NCI-H345 (cell line): ENCODE measurements at places on chromosomes 4 and X.

DNA sequence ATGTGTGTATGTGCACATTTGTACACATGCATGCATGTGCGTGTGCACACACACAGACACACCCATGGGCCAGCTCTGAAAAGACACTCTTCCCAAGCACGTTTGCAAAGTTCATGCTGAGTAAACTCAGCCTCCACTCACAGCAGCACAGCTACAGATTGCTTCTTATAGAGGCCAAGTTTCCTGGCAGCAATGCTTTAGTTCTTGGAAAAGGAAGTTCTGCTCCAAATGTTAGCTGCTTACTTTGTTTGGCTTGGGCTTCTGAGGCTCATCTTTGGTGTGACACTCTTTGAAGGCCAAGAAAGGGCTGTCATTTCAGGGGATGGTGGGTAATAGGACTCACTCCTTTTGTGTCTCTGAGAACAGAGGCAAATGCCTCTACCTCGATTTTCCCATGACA lies 6.6 kb downstream of the PLP1 start:
- no peak for DNase-seq

- no peak for DNase-seq
Measured at GRCh38 chrX:16832301-16832700, 37.9 kb downstream of the RBBP7 start.

DNA sequence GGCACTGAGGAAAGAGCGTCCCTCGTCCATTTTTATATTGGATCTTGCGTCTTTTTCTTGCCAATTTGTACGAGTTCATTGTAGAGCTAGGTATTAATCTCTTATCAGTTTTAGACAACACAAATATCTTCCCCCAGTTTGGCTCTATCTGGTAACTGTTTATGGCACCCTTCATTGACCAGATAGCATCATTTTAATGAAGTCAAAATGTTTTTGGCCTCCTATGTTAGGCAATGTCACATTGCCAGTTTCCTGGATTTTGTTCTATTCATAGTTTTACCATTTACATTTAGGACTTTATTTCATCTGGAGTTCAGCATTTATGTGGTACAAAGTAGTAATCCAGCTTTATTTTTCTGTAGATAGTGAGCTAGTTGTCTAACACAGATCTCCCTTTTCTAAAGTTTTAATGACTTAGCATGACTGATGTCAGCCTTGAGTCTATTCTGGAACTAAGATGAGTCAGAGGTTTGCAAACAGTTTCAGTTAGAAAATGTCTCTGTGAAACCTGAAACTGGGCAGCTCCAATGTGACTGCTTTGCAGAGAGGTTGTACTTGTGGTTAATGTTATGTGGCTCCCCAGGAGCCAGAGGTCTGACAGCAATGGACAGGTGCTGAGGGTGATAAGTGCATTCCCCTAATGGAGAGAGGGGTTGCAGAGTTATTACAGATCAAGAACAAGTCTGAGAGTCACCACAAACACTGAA lies 5.3 kb upstream of the STBD1 start:
- peak; percentile 4 for DNase-seq

- no peak for DNase-seq
Measured at GRCh38 chr4:108651014-108651791, 804 bp downstream of the OSTC start.

- no peak for DNase-seq
Measured at GRCh38 chr4:73664470-73664869, 44.2 kb upstream of the RASSF6 start.

DNA sequence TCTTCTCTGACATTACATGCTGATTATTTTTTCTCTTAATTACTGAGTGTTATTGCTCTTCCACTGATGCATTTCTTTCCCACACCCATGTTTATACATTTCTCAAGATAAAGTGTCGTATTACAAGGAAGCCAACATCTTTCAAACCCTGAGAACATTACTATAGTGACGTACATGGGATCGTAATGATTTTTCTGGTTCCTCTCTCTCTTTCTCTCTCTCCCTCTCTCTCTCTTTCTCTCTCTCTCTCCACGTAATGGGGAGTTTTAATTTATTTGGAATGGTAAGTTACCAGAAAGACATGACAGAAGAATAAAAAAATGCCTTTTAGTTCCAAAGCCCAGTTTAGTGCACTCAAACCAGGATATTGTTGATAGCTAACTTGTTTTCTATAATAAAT lies 40.4 kb upstream of the MAPK10 start:
- DNase-seq, result no peak

GRCh38 chr4:145880355-145880960 lies 58.2 kb downstream of the ZNF827 start:
- DNase-seq, result no peak

DNA sequence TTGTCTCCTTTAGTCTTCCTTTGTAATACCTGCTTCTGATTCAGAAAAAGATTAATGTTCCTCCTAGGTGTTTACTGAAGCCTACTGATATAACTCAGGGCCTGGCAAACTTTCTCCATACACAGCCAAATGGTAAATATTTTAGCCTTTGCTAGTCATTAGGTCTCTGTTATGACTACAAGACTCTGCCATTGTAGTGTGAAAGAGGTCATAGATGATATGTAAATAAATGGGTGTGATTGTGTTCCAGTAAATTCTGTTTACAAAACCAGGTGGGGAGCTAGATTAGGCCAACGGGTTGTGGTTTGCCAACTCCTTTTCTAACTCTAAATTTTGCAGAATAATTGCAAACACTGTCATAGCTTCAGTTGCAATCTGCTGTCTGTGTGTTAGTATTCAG lies 568.1 kb upstream of the GNPDA2 start:
- DNase-seq, result no peak

- DNase-seq, result no peak
Measured at GRCh38 chrX:133574716-133575115, 159.4 kb upstream of the GPC4 start.

DNA sequence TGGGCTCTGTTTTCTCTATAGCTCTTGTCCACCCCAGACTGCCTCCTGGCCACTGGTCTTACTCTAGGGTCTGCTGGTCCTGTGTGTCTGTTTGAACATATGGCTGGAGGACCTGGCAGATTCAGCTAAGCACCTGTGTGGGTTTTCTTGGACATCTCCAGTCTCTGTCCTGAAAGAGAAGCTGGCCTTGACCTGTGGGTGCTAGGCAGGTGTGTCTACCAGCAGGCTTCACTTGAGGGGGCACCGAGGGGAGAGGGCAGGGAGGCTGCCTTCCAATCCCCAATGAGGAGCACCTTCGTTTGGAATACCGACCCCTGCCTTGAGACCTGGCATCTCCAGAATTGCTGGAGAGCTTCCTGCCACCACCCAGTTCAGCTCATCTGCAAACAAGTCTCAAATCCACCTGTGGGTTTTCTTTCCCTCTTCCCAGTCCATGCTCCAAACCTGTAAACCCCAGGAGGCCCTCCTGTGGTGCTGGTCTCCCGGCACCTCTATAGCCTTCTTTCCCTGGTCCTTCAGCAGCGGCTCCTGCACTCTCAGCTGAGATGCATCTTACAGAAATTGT lies 45.2 kb downstream of the HTRA3 start:
- no peak for DNase-seq

- no peak for DNase-seq
Measured at GRCh38 chrX:118528071-118528737, 32.6 kb downstream of the DOCK11 start.

GRCh38 chr4:80201252-80202151 lies 4.2 kb downstream of the PRDM8 start:
- no peak for DNase-seq

DNA sequence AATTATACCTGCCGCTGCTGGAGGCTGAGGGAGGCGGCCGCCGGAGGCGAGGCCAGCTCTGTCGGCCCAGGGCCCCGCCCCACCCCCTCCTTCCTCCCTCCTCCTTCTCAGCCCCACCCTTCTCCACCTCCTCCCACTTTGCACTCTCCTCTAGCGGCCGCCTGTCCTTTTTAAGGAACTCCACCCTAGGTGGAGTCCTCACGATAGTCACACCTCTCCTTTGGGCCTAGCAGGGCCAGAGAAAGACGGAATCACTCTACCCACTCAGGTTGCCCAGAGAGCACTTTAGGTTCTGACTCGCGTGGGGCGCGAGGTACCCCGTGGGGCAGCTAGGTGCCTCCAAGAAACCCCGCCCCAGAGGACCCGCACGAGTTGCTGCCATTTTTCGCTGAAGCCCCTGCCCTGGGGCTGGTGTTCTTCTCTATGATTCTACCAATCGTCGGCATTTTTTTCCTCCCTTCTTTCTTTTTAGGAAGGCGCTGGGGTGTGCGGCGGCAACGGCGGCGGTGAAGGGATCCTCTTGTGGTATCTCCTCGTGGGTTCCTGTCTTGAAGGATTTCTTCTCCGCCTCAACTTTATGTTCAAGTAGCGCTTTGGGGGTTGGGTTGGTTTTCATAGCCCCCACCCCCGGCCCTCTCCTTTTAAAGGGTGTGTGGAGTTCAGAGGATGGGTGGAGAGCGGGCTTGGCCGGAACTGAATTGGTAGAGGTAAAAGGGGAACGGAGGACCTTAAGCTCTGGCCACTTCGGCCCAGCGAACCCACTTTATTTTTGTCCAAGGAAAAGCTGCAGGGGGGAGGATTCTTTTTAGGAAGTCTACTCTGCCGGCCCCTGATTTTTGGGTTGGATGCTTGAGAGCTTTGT lies at the start of gene KLF8:
TSS of gene KLF8 (plus strand) at position 136 of the 862 bp plus-strand sequence. CDS start 979 bp downstream, outside the sequence.
- no peak for DNase-seq

DNA sequence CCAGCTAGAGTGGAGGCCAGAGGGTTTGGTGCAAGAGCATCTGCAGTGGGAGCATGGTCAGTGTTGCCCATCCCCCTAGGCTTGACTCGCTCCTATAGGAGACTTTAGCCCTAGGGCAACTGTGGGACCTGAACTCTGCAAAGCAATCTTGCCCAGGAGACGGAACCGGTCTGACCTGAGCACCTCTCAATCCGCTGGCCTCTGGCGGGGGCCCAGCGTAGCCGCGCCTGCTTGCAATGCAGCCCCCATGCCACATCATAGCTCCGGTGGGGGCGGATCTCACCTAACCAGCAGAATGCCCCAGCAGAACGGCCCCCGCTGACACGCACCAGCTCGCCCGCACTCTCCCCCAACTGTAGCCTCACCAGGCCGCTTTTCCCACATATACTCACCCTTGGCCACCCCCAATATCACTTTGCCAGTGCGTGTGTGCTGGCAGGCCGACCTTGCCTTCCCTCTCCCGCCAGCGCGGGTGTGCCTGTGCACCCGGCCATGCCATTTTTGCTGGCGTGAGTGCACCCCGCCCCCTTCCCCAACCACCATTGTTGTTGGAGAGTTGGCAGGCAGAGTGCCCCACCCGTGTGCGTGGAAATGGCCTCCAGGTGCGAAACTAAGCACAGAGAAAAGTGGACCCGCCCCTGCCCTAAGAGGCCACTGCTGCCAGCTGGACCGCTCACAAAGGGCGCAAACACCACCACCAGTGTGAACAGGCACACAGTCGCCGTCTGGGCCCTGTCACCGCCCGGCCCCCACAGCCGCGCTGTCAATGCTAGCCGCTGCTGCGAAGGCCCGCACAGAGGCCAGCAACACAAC lies 5.8 kb downstream of the BEX4 start:
- DNase-seq, result no peak

DNA sequence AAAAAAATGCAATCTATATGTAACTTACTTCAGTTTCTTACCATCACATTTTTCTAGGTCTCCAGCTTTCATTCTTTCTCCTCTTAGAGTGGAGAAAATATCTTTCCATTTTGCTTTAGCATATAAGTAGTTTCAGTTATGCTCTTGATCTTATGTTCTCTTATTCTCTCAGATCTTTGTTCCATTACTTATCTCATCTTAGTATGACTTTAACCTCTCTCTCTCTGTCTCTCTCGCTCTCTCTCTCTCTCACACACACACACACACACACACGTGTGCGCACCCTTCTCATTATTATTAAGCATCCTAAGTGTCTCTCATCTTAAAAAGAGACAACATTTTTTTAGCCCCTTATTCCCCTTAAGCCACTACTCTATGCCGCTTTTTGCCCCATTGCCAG lies 92.8 kb downstream of the FAAH2 start:
- no peak for DNase-seq

- no peak for DNase-seq
Measured at GRCh38 chr4:40562208-40562607, 67.5 kb downstream of the RBM47 start.

GRCh38 chr4:100042711-100043110 lies 92.6 kb upstream of the H2AZ1 start:
- no peak for DNase-seq

DNA sequence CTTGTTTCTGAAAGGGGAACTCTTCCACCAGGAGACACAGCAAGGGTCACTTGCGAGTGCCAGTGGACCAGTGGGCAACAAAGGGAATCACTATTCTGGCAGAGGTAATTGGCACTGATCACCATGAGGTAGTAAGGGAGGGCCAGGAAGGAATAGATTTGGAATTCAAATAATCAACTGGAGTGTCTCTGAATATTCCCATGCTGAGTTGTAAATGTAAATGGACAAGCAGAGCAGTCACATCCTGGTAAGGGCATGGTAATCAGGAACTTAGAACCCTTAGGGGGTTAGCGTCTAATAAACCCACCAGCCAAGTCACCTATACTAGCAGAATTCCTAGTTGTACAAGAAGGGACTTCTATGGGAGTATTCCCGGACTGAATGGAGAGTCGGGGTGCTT lies 178.5 kb upstream of the UGT8 start:
- DNase-seq, result no peak

DNA sequence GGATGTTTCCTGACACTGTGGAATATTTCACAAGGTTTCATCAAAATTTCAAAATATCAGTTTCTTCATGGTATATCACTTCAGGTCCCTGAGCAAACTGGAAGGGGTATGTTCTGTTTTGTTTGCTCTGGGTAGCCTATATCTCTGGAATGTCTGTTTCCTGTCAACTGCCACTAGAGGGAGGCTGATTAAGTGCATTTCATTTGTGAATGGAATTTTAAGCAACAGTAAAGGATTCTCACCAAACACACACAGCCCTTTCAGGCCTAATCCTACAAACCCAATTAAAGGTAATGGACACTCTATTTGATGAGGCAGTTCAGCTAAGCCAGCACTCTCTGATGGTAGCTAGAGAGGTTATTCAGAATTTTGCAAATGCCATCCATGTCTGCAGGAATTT lies 307.1 kb downstream of the TEX13A start:
- no peak for DNase-seq

- no peak for DNase-seq
Measured at GRCh38 chr4:87915621-87916020, 59.9 kb upstream of the SPP1 start.

- DNase-seq, result no peak
Measured at GRCh38 chr4:47490550-47490949, 5.5 kb downstream of the ATP10D start.

- no peak for DNase-seq
Measured at GRCh38 chr4:116522922-116523321, 562.5 kb downstream of the TRAM1L1 start.
